NCI-H526 (cell line): ENCODE measurements at places on chromosomes 1 and 21.
A peak's percentile ranks its signal among the peaks of the same experiment; 100 is the strongest.

DNA sequence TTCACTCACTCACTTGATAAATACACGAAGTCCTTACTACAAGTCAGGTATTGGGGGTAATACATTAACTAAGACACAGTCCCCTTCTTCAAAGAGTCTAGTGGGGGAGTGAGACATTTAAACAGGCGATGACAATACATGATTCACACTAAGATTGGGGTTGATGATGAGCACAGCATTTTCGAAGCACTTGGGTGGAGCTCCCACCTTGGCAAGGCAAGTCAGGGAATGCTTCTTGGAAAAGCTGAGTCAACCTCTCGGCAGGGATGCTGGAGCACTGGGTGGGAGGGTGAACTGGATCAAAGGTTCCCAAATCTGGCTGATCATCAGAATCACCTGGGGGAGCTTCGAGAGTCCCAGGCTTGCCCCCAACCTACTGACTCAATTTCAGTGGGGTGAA lies 57.9 kb upstream of the ENAH start:
- no peak for DNase-seq

- no peak for DNase-seq
Observed at GRCh38 chr21:43854773-43855633, 10.0 kb upstream of the AGPAT3 start.

GRCh38 chr1:216805233-216805632 lies 82.0 kb upstream of the ESRRG start:
- DNase-seq, result no peak

- DNase-seq, result peak; percentile 64
Observed at GRCh38 chr1:169890761-169891538, 2.7 kb downstream of the SCYL3 start.

GRCh38 chr1:94235189-94236012 lies 2.0 kb downstream of the ARHGAP29 start:
- DNase-seq, result no peak

- no peak for DNase-seq
Observed at GRCh38 chr1:60173729-60174505, 100.3 kb upstream of the C1orf87 start.

DNA sequence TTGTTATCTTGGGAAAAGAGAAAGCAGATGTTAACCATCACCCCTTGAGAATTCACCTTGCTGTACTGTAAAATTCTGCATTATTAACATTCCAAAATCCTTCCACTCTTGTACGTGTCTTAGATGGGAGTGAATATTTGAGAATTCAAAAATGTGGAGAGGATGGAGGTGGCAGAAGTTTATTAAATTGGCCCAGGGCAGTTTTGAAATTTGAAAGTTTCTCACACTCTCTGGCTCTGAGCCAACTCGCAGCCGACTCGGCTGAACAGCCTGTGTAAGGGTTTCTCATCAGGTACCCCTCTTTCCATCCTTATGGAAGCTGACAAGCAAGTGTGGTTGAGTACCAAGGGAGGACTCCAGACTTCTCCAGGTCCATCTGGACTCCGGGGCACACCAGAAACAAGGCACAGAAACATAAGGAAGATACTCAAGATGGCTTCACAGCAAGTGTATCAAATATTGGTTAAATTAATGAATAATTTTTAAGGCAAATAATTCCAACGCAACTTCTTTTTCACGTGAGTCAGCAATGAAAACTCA lies 45.1 kb downstream of the RRAGC start:
- no peak for DNase-seq

DNA sequence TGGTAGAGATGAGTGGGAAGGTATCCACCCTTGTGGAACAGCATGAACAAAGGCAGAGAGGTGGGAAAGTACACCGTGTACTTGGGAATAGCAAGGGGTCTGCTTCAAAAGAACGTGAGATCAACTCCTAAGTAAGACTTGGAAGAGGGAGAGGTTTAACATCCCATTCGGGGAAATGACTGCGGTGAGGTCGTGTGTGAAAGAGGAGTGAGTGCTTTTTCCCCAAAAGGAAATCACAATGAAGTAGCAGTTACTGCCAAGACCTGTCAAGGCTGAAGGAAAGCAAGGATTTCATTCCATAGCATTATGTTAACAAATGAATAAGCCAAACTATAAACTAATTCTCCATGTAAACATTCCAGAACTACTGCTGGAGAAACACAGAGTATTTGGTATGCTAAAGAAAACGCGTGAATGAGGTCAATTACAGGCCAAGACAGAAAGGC lies 20.0 kb upstream of the SYDE2 start:
- DNase-seq, result no peak

GRCh38 chr1:185338719-185339622 lies 21.9 kb upstream of the IVNS1ABP start:
- DNase-seq, result no peak

DNA sequence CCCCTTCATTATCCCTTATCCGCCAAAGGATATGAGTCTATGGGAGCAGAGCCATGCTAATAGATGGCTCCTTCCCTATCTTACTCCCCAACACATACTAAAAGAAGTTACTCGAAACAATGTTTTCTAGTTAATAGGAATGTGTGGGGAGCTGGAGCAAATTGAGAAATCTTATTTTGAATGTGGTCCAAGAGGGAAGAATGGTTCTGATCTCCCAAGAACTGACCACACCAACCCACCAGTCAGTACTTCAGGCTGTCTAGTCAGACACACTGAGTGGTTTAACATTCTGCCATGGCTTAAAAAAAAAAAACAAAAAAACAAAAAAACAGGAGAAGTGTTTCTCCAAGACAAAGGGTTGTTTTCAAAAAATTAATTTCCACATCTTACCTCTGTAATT lies 31.5 kb upstream of the DNASE2B start:
- DNase-seq, result no peak

- no peak for DNase-seq
Observed at GRCh38 chr1:11059155-11059967, 457 bp downstream of the SRM start.

- DNase-seq, result no peak
Observed at GRCh38 chr1:20366463-20367115, 75.9 kb downstream of the VWA5B1 start.

DNA sequence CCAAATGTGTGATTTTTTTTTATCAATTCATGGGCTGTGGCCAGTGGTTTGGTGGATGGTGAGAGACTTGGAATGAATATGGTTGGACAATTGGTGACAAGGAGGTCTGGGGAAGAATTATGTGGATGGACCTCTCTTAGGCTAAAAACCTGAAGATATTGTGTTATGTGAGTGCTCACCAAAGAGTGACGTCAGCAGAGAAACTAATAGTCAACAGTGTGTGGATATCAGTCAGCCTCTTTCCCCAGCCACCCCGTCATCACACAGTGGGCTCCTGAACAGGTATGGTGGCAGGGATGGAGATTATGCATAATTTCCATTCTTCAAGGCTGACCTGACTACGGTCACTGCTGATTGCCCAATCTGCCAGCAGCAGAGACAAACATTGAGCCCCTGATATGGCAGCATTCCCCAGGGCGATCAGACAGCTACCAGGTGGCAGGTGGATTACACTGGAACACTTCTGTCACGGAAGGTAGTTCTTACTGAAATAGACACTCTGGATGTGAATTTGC lies 9.2 kb upstream of the OR2G2 start:
- DNase-seq, result no peak
